Spinal cord (tissue), 10 donors: ENCODE measurements at places on chromosomes 12 and 14.

DNA sequence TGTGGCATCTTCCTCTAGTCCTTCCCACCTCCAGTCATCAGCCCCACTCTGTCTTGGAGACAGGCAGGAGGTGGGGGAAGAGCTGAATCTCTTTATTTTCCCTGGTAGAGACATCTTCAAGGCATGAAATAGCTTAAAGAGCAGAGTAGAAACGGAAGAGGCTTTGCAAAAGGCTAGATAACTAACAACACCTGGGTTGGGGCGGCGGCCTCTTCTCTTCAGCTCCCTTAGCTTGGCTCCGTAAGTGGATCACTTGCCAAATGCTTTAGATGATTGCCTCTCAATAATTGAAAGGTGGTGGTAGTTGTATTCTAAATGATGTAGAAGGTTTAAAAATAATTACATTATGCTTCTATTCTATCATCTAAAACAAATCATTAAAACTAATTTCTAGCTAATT, 36.1 kb downstream of the SSPN start:
- no peaks in the 10 kb centered on the region for H3K36me3 ChIP-seq
- H3K27me3 ChIP-seq, result no peaks in the 10 kb centered on the region
- no peak for DNase-seq
- H3K27ac ChIP-seq, result no peak overlapping the region
- H3K4me3 ChIP-seq, result no peak overlapping the region
- H3K4me1 ChIP-seq, result peaks cover 9% of the 10 kb centered on the region

- H3K27me3 ChIP-seq, result no peaks in the 10 kb centered on the region
- no peaks in the 10 kb centered on the region for H3K4me1 ChIP-seq
- H3K27ac ChIP-seq, result no peak overlapping the region
- no peak for DNase-seq
- H3K4me3 ChIP-seq, result no peak overlapping the region
Observed at GRCh38 chr12:90028635-90029051, 320.0 kb upstream of the ATP2B1 start.

- H3K4me3 ChIP-seq, result no peak overlapping the region
- DNase-seq, result no peak
- H3K36me3 ChIP-seq, result no peaks in the 10 kb centered on the region
Observed at GRCh38 chr12:32033406-32033805, 73.2 kb upstream of the BICD1 start.

DNA sequence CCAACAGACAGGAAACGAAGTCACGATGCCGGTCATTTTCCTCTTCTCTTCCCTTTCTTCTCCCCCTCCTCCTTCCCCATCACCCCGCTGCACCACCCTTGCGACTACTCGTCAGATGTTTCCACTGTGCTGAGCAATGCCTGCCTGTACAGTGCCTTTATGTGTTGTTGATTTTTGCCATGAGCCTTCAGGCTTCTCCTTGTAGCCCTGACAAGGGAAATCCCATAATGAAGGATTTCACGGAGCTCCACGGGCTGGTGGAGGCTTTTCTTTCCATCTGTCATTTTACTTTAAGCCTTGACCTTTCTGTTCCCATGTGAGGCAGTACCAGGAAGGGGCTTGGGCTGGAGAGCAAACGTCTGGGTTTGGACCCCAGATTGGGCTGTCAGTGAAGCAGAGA, 28.7 kb upstream of the CCND2 start:
- no peak for DNase-seq
- no peak overlapping the region for H3K4me3 ChIP-seq
- peaks cover 14% of the 10 kb centered on the region for H3K4me1 ChIP-seq
- H3K36me3 ChIP-seq, result no peaks in the 10 kb centered on the region
- H3K27me3 ChIP-seq, result no peaks in the 10 kb centered on the region

GRCh38 chr14:55605793-55606192, 25.8 kb downstream of the KTN1 start:
- H3K4me1 ChIP-seq, result no peaks in the 10 kb centered on the region
- no peaks in the 10 kb centered on the region for H3K27me3 ChIP-seq
- H3K36me3 ChIP-seq, result peaks cover 2% of the 10 kb centered on the region

- no peaks in the 10 kb centered on the region for H3K36me3 ChIP-seq
- no peak within 1 kb of the TSS for H3K4me3 ChIP-seq
- no peak within 1 kb of the TSS for H3K27ac ChIP-seq
- no peaks in the 10 kb centered on the region for H3K4me1 ChIP-seq
- H3K27me3 ChIP-seq, result no peaks in the 10 kb centered on the region
Observed at GRCh38 chr12:68159681-68160304, at the start of gene IFNG. TSS of gene IFNG (minus strand) at chr12:68159740. CDS start at chr12:68159615, 125 bp downstream.

DNA sequence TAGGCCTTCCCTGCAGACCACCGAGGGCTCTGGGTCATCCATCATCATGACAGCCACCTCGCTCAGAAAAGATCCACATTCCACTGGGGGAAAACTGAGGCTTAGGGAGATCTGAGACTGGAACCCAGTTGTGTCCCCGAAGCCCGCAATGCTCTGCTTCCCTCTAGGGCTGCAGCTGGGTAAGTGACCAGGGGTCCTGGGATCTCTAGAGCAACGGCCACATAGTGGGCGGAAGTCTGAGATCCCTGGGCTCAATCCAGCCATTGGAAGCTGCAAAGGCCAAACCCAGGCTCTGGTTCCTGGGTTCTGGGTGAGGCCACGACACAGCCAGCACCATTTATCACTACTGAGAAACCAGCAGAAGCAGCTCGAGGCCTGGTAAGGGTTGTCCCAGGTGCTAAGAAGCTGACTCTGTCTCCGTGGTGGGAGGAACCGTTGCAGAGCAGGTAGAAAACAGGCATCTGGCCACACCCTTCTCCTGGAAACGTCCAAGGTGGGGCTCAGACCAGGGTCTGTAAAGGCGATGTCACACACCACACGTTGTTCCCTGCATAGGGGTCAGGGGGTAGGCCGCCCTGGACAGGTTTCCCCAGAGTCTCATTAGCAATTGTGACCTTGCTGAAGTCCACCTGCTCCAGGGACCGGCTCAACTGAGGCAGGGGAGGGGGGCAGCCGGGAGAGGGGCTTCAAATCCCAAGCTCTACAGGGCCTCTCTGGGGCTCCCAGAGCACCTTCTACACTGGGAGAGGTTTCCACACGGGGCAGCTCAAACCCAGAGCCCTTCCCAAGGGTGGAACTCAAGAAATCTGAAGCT, 38.6 kb downstream of the BCL11B start:
- DNase-seq, result no peak
- H3K27me3 ChIP-seq, result peaks cover 16% of the 10 kb centered on the region
- no peak overlapping the region for H3K4me3 ChIP-seq
- peaks cover 67% of the 10 kb centered on the region for H3K4me1 ChIP-seq

GRCh38 chr14:57061009-57061711, 207.5 kb downstream of the EXOC5 start:
- no peaks in the 10 kb centered on the region for H3K4me1 ChIP-seq
- no peaks in the 10 kb centered on the region for H3K36me3 ChIP-seq
- DNase-seq, result no peak
- H3K27ac ChIP-seq, result no peak overlapping the region
